ENCODE measurements at places on chromosomes 2 and 18.

- DNase-seq: no peak
Observed at GRCh38 chr2:185035906-185036305, 437.6 kb downstream of the ZNF804A start.

- no peak for DNase-seq
Observed at GRCh38 chr18:36440614-36441013, 143.1 kb downstream of the FHOD3 start.

DNA sequence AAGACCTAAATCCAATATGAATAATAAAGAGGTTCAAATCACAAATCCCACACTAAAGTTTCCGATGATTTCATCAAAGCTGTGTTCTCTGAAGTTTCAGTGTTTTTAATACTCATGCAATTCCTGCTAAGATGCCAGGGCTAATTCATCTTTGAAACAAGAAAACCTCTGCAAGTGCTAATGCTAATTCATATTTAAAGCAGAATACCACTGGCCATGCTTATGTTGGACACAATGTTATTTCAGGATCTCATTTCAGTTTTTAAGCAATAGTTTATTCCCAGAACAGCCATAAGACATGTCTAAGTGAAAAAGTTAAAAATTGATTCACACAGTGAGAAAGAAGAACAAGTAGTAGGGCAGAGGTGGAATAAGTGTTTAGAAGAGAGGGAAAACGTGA lies 62.8 kb downstream of the GRB14 start:
- no peak for DNase-seq

DNA sequence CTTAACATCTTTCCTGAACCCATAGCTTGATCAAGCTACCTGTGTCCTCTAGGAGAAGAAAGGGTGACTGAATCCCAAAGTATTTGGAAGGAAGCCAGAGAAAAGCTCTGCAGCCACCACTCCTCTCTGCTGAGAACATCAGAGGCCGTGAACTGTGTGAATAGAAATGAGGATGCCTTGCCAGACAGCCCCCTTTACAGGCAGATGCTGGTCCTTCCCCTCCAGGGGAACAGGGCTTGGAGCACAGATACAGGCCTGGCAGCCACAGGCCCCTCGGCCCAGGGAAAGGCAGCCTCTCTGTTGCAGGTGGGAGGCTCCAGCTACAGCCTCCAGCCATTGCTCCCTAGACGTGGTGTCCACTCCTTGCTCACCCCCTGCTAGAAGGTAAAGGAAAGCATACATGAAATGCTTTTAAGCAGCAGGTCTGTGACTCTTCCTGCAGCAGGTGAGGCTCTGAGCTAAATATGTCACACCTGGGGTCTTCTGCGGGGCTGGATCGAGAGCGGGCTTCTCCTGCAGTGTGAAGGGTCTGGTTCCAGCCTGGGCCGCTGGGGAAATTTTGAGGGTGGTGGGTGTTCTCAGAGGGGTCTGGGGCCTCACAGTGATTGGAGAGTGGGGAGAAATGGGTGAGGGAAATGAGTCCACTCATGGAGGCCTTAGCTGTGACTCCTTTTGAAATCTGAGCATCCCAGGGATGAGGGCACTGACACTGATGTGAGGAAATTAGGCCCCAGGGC lies 234.0 kb downstream of the KLHL29 start:
- DNase-seq: no peak

DNA sequence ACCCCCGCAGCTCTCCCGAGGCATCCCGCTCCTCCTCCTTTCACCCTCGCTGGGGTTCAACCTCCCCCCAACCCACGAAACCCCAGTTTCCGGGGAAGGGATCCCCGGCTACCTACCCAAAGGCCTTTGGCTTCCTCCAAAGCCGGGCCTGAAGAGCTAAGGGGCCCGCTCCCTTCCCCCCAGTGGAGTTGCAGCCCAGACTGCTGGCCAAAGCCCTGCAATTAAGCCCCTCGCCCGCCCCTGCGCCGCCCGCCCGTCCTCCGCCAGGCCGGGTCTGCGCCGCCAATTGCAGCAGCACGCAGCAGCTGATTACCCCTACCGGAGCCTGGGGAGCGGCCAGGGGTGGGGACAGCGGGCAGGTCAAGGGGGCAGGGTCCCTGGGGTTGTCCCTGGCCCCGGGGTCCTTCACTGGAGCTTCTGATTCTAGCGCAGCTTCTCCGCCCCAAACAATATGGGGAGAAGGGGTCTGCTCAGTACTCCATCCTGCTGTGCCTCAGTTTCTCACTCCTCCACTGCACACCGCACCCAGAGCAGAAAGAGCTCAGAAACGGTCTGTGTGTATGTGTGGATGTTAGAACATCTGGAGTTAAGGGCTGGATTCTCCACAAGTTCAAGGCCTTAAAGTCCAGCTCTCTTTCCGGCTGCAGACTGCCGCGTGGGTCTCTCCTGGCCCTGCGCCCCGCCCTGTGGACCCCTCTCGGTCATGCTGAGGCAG lies 16.9 kb downstream of the WNT10A start:
- peak; percentile 43 for DNase-seq

- DNase-seq: no peak
Observed at GRCh38 chr2:104318001-104318665, 535.8 kb upstream of the POU3F3 start.

- no peak for DNase-seq
Observed at GRCh38 chr2:23522726-23523372, 137.9 kb downstream of the KLHL29 start.

GRCh38 chr2:42930025-42930581 lies 137.7 kb upstream of the HAAO start:
- no peak for DNase-seq

- no peak for DNase-seq
Observed at GRCh38 chr18:31596081-31596872, 4.6 kb downstream of the TTR start.

DNA sequence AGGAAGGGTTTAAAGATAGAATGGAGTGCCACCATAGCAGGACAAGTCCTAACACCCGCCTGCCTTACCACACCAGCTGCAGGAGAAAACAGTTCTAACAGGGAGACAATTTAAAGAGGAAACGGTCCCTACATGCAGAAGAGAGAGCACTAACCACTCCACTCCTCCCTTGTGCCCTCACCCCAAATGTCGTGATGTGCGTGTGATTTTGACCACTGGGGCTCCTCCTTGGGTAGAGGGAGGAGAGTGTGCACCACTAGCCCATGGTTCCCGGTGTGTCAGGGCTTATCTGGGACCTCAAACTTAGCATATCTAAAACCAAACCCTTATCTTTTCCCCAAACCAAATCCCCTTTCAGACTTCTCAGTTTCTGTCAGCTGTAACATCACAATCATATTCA lies 105.5 kb upstream of the CCDC68 start:
- DNase-seq: no peak

GRCh38 chr2:105575499-105576025 lies 169.2 kb upstream of the NCK2 start:
- DNase-seq: no peak

DNA sequence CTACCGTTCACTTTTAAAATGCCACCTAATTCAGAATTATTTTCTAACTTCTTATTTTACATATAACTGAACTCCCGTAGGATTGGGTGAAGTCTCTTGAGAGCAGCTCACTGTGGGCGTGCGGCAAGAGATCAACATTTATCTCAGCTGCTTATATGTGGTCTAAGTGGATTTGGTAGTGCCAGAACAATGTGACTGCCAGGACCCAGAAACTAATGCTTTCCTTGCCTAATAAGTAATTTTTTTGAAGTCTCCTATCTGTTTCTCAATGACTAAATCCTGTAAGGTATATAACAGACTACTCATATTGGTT lies 11.2 kb upstream of the NFE2L2 start:
- DNase-seq: no peak

DNA sequence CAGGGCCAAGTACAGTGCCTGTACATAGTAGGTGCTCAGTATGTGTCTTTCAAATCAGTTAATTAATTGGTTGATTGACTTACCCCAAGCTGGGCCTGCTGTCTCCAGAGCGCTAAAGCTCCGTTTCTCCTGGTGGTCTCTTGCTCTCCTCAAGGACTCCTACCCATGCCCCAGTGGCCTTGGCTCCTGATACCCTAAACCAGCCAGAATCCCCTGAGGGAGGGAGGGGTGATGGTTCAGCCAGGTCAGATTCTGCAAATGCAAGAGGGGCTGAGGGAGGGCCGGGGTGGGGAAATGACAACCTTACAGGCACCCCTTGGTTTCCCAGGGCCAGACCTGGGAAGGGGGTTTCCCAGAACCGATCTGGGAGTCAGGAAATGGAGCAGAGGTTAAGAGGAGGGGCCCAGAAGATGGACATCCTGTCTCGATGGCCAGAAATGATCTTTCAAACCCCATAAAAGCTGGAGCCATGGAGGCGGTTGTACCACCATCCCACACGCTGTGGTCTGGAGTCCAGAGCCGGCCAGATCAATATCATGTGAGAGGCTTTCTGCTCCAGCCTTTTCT lies 209.1 kb downstream of the TNS1 start:
- DNase-seq: no peak

DNA sequence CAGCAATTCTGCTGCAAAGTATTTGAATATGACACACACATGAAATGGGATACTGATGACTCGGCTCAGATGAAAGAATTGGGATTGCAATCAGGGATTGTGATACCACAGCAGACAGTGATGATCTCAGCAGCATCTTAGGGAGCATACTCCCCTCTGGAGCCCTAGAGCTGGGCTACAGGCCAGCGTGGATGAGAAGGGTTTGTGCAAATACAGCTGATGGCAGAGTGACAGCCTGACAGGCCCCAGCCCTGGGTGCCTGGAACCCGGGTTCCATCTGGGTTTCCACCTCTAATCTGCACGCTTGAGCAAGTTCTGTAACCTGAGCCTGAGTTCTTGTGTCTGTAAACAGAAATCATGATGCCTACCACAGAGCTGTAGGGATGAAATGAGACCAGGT lies 418.0 kb downstream of the LRATD1 start:
- no peak for DNase-seq

DNA sequence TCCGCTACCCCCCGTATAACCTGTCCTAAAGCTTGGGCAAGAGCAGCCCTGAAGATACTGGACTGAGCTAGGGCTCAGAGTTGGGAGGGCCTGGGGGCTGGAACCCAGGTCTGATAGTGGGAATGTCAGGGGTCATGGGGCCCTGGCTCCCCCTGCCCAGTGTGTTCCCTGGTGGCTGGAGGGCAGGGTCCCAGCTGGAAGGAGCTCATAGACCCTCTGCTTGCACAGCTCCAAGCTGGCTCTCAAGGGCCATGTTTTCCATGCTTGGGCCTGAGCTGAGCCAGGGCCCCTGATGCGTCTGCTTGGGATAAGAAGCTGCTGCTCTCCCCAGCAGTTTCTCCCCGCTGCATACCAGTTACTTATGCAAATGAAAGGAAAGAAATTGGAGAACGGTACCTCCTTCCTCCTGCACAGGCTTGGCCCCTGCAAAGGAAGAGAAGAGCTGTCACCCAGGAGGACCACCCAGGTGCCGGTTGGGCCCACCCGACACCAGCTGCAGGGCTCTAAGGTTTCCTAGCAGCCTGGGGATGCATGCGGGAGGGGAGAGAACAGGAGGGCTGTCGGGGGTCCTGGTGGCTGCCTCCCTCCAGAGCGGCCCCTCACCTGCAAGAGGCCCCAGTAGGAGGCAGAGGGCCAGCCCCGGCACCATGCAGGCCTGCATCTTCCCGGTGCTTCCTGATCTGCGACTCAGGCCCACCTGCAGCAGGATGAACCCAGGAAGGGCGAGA lies 628 bp downstream of the OTOS start:
- no peak for DNase-seq

- DNase-seq: no peak
Observed at GRCh38 chr2:23397478-23397877, 12.5 kb downstream of the KLHL29 start.

GRCh38 chr2:132577686-132578085 lies 92.3 kb downstream of the LYPD1 start:
- DNase-seq: no peak

DNA sequence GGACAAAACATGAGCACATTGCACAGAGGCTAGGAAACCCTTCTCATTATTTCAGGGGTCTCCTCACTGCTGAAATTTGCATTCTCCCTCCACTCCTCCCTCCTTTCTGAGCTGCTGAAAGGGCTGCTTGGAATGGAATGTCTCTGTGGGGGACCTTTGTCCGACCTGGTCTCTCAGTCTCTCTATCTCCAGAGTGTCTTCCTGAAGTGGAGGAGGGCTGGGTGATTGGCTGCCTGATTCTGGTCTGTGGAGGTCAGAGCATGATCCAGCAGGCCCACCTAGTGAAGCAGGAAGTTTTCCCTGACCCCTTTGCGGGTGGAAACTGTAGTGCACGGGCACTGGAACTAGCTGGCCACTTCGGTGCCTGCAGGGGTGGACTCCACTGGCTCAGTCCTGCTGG lies 560.5 kb upstream of the HS6ST1 start:
- no peak for DNase-seq

DNA sequence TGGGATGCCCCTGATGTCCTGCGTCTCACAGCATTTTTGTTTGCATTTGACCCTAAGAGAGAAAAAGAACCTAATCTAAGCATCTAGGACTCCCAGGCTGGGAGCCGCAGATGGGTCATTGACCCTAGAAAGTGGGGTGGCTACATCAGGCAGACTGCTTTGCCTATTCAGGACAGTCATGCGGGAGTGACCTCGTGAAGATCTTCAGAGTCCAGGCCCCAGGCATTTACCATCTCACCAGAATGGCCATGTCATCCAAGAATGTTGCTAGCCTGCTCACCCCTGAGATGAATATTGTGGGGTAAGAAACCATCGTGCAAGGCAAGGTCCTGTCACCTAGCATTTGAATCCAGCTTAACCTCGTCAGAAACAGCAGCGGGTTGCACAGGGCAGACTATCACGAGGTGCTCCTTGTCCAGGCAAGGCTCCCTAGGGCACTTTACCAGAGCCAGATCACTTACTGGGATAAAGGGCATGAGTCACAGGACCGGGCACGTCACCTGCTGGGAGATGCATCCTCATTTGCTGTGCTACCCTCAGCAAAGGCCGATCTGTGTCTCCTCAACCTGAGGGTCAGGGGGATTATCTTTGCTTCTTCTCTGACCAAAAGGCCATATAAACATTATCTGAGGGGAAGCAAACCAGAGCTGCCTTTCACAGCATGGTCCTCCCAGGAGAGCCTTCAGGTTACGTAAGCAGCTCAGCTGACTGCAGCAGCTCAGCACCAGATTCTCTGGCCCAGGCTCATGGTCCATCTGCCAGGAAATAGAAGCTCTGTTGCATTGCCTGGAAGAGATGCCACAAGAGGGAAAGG lies 162.3 kb downstream of the ACKR3 start:
- no peak for DNase-seq

DNA sequence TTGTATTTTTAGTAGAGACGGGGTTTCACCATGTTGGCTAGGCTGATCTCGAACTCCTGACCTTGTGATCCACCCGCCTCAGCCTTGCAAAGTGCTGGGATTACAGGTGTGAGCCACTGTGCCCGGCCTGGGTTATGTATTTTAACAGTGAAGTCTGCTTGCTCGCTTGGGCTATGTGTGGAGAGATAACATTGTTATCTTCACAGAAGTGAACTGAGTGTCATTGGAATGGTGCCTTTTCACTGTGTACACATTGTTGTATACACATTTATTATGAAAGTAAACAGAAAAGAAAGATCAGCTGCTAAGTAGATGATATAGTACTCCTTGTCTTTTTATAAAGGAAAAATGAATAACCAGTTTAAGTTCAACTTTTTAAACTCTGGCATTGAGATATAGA lies 30.4 kb downstream of the RNF138 start:
- no peak for DNase-seq

DNA sequence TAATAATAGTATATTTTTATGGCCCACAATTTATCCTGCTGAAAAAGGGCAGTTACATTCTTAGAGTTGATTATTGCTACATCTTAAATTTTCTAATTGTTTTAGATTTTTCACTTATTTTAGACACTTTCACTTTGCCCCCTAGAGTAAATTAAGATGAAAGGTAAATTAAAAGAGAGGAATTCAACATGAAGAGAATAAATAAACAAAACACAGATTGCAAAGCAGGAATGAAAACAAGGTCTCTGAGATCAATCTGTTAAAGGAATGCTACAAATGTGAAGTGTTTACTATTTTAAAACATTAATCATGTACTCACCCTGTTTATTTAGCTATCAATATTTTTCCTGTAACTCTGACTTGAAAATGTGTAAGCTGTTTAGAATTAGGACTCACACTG lies 113.5 kb upstream of the ETAA1 start:
- DNase-seq: no peak

Measured in activated T-cell treated with anti-CD3 and anti-CD28 coated beads, Interleukin-2, amount 50 U/mL, for 72 hours (primary cell).